ENCODE measurements at places on chromosomes 7 and 10.

DNA sequence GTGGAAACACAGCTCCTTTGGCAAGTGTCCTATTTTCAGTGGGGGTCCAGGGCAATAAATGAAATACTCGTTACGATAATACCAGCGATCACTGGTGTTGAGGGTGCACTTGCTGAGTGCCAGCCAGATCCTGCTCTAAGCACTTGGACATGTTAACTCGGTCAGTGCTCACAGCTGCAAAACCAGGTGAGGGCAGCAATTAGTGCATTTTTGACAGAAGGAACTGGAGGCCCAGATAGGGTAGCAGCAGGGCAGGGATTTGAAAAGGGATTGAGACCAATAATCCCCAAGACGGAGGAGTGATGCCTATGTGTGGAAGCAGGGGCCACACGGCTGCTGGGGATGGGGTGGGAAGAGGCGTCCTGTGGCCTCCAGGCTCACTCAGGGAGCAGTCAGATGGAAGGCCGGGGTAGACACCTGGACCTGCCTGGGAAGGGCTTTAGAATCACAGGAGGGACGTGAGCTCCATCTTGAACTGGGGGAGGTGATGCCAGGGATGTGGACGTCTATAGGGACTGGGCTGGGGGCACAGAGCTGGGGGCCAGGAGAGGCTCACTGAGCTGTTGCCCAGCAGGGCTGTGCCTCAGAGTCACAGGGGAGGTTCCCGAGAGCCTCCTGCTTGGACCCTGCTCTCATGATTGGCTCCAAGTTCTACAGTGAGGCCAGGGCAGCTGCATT is 14.3 kb downstream of the PTPRE start:
- no peak for DNase-seq

DNA sequence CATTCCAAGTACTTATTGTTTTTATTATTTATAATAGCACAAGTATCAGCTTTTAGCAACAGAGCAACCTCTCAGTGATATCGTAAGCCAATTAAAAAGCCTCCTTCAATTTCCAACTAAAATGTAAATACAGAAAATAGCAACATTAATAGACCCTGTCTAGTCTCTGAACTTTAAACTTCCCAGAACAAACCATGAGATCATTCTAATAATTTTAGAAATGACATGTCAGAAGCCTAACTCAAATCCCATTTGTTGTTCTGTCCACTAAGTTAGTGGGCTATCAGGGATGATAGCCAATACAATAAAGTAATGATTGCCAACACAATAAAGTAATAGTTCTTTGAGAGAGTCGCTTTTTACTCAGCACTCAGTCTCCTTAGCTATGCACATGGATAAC is 22.3 kb upstream of the LRRN3 start:
- no peak for DNase-seq

GRCh38 chr10:13317474-13317873 is 17.6 kb upstream of the PHYH start:
- DNase-seq, result no peak

DNA sequence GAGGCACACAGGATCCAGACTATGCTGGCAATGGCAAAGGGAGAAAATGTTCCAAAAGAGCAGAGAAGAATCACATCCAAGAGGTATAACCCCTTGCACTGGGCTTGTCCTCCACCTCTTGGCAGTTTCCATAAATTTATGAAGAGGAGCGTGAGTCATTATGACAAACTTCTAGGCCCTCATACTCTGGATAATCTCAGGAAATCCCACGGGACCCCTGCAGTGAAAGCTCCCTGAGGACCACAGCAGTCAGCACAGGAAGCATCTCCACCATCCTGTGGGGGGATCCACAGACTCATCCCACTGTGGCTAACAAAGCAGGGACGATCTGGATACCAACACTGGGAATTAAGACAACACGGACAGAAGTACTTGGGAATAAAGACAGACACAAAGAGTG is 30.3 kb upstream of the GPAM start:
- DNase-seq, result no peak

DNA sequence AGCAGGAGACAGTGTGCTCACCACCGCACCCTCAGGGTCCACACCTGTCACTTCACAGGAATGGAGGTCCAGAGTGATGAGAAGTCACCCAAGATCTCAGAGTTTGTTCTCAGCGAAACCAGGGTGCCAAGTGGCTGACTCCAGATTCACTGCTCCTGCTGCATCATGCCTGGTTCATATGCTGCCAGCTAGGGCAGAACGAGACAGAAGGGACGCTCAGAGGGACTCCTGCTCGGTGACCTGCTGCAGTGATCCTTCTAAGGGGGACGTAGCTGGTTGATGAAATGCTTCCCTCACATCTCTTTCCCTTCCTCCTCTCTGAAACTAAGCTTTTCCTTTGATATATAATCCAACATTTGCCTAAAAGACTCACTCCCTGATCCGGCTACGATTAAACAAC is 248.5 kb downstream of the SFMBT2 start:
- no peak for DNase-seq

DNA sequence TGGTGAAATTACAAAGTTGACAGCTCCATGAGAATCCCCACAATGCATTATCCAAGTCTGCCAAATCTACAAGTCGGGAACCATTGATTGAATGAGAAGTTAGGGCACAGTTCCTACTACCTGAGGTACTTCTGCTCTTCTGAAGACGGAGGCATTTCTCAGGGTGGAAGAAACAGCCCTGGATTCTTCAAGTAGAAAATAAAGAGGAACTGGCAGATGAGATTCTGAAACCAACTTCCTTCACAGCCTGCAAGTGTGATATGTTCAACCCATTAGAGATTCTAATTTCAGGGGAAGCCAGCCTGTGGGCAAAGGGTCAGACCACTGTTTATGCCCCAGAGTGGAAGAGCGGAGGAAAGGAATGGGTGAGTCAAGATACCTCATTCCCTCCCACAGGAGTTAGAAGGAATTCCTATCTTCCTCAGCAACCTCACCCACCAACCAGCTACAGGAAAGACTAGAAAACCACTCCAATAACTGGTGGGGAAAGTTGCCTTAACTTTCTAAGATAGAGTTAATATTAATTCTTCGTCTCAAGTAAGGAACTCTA is 50.5 kb upstream of the BMPER start:
- no peak for DNase-seq

DNA sequence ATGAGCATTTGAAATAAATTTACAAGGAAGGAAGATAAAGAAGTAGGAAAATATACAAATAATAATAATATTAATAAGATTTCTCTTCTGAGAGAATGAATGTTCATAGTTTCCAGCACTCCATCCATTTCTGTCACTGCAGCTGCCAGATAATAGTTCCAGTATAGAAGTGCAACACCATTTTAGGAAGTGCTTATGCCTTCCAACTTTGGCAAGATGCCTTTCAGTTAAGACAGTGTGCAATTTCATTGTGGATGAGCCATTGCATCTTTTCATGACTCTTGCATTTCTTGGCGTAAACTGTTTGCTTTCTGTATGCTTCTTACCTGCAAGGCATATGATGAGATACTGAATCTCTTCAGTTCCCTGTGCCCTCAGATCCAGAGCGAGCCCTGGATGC is 185.0 kb downstream of the PDE1C start:
- DNase-seq, result no peak

GRCh38 chr7:227926-228325 is 35.6 kb downstream of the FAM20C start:
- DNase-seq, result no peak

- no peak for DNase-seq
These were observed 87.4 kb upstream of the KMT2E start for GRCh38 chr7:104926601-104927041.

GRCh38 chr7:156969972-156970420 is 20.5 kb downstream of the NOM1 start:
- DNase-seq, result no peak

All from NCI-H187 (cell line).